SHP77 treated with DMSO at 0.1 percent for 48 hours (cell line): ENCODE measurements at places on chromosomes 3 and 15.

GRCh38 chr3:16122661-16123060, 51.8 kb upstream of the GALNT15 start:
- no peak for DNase-seq

DNA sequence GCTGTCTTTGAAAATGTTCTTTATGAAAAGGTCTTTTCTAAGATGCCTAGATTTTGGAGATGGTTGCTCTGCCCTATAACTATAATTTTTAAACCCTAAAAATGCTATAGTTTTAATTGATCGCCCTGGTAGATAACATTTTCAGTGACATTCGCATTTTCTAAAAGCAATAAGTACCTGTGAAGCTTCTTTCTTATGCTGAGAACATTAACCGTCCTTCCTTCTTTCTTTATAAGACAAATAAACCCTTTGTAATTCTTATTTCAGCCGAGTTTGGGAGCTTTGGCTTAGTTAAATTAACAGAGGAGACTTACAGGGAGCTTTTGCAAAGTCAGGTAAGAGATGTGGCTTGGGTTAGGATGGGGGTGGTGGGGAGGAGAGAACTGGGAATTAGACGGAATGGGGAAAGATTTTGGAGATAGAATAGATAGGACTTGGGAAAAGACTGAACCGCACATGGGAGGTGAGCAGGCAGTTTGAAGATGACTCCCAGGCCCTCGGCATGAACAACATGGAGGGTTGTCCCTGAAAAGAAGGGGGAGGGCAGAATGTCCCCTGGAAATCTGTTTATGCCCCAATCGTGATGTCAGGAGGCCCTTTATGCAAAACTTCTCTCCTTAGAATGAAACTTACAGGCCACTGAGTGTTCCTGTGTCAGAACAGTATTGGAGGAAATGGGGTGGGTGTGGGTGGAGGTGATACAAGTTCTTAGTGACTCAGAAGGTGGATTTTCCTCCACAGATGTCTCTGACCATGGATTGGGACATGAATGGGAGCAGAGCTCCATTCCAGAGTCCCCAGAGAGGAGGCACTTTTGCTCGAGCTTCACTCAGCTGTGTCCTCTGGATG, 76.2 kb upstream of the LARS2 start:
- no peak for DNase-seq

DNA sequence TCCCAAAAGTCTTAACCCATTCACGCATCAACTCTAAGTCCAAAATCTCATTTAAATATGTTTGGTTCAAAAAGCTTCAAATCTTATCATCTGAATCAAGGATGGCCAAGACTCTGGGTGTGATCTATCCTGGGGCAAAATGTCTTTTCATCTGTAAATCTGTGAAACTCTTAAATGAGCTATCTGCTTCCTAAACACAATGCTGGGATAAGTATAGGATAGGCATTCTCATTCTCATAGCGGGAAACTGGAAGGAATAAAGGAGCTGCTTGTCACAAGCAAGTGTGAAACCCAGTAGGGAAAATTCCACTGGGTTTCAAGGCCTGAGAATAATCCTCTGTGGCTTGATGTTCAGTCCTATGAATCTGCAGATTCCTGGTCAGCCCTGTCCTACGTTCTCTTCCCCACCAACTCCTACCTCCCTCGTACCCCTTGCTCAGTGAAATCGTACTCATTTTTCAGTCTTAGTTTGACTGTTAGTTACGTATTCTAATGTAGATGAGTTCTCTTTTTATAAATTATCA, 156.7 kb downstream of the EPHA3 start:
- DNase-seq: no peak

GRCh38 chr3:112467539-112467938, 31.7 kb downstream of the BTLA start:
- DNase-seq: no peak

DNA sequence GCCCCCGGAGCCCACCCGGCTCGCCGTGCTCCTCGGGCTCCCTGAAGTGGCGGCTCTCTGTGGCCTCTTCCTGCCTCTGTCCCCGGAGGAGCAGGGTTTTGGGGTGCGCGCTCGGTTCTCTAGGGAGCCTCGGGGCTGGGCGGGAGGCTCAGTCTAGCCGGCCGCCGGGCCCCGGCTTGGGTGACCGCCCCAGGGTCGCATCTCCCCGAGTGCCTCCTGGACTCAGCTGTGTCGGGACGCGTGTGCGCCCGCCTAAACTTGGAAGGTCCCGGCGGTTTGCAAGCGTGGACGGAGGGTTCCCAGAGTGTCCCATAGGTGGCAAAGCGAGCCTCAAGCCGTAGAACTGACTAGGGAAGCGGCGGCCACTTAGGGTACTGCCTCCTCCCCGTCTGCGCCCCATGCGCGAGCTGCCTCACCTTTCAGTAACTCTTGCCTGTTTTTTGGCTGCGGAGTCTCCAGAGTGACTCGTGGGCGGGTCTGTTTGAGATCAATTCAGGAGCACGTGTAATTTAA, 601 bp downstream of the ACTL6A start:
- peak; percentile 3 for DNase-seq

GRCh38 chr3:197490098-197491058, 65.4 kb downstream of the BDH1 start:
- no peak for DNase-seq

GRCh38 chr3:198090795-198091332, 130.8 kb downstream of the LMLN start:
- no peak for DNase-seq

- no peak for DNase-seq
Observed at GRCh38 chr15:94000606-94001005, 230.8 kb upstream of the MCTP2 start.

GRCh38 chr15:56244038-56244810, 545 bp upstream of the RFX7 start:
- DNase-seq: peak; percentile 80
